ENCODE measurements at places on chromosomes 11 and 22.
A peak's percentile ranks its signal among the peaks of the same experiment; 100 is the strongest.

- no peak for DNase-seq
Measured at GRCh38 chr11:18726040-18726439, at the start of gene IGSF22. IGSF22 (minus strand) TSS chr11:18726188; CDS start chr11:18724236, 1,952 bp downstream.

DNA sequence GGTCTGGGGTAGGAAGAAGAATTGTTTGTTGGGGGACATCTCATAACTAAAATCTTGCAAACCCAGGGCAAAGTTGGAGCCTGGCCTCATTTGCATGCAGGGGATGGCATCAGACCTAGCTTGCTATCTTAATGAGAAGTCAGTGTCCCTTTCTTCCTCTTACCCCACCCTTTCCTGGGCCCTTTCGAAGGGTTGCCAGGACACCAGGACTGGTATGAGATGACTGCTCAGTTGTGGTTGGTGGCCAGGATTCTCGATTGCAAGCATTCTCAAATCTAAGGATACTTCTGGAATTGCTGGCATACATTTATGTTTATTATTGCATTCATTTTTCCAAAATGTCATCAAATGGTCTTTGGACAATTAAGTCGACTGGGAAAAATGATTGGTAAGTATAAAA, 131.0 kb downstream of the SLC1A2 start:
- DNase-seq: no peak

- no peak for DNase-seq
Measured at GRCh38 chr22:25966448-25966913, 202.8 kb upstream of the SEZ6L start.

DNA sequence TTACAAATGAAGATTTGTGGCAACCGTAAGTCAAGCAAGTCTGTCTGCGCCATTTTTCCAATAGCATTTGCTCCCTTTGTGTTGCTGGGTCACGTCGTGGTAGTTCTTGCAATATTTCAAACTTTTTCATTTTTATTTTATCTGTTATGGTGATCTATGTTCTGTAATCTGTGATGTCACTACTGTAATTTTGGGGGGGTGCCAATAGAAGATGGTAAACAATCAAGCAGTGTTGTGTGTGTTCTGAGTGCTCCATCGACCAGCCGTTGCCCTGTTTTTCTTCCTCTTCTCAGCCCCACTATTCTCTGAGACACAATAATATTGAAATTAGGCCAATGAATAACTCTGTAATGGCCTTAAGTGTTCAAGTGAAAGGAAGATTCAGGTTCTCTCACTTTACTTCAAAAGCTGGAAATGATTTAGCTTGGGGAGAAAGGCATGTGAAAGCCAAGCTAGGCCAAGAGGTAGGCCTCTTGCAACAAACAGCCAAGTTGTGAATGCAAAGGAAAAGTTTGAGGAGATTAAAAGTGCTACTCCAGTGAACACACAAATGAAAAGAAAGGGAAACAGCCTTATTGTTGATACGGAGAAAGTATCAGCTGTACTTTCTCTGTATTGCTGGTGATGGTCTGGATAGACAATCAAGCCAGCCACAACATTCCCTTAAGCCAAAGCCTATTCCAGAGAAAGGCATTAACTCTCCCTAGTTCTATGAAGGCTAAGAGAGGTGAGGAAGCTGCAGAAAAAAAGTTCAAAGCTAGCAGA, 7.5 kb downstream of the ZC3H12C start:
- DNase-seq: no peak

DNA sequence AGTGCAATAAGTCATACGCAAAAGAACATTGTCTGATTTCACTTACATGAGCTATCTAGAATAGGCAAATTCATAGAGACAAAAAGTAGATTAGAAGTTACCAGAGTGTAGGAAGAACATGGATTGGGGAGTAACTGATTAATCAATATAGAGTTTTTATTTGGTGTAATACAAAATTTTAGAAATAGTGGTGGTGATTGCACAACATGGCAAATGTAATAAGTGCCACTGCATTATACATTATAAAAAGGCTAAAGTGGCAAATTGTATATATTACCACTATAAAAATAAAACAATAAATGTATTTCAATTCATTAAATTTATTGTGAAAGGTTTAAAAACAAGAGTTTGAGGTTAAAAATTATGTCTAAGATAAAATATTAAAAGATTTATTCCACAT, 8.7 kb upstream of the OR51B4 start:
- no peak for DNase-seq

DNA sequence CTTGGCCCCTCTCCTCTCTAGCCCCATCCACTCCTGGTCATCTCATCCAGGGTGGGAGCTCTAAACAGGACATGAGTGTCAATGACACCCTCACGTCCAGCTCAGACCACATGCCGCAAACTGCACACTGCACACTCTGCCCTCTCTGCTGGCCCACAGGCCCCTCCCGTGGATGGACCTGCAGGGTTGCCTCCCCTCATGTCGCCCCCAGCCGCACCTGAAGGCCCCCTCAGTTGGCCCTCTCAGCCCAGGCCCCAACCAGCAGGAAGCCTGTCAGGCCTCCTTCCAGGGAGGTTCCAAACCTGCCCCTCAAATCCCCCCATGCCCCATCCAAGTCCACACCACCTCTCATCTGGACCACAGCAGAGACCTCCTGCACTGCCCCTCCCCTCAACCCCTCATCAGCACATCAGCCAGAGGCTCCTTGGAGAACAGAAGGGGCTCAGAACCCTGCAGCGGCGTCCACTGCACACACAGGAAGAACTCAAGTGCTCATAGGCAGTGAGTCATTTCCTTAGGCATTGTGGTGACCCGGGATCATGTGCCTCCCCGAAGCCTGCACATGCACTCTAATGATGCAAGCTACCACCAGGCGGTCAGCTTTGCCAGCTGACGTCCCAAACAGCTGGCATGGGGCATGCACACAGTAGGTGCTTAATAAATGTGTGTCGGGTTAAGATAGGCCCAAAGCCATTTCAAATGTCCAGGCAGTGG, 12.9 kb upstream of the CDKN1C start:
- DNase-seq: no peak

- no peak for DNase-seq
Measured at GRCh38 chr22:25091458-25091857, 108.2 kb upstream of the CRYBB3 start.

DNA sequence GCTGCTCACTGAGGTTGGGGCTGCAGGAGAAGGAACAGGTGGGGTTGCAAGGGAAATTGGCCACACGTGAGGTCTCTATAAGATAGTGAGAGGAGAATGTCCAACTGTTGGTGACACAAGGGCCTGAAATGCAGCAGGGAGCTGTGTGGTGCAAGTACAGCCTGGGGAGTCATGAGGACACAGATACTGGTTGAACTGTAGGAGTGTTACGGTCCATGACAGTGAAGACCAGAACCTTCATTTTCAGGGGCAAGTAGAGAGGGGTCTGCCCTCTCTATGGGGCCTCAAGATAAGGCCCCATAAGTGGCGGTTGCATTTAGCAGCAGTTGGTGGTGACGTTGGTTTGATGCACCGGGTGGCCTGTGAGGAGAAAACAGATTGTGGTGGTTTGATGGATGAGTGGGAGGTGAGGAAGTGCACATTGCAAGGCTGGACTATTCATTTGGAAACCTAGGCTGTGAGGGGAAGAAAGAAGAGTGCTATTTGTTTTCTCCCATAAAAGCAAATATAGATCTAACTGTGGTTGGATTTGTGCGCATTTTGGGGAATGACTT, 39.4 kb downstream of the MICAL2 start:
- DNase-seq: no peak

DNA sequence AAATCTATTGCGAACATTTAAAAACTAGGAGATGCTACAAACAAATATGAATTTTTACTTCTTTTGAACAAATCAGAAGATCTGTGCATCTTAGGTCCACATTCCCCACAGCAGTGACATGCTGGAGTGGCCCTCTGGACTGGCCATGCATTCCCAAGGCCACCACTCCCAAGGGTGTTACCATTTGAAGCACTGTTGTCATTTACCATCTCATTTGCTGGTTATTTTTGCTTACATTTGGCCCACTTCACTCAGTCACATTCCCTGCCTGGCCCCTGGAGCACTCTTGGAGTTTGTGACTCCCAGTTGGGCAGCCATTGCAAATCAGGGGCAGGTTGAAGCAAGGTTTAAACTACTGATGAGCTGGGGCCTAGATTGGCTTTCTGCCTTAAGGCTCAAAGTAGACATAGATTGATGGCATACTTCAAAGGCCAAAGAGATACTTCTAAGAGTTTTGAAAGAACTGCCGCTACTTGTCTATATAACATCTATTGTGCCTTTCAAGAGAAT, 8.5 kb upstream of the ZNRF3 start:
- DNase-seq: no peak

DNA sequence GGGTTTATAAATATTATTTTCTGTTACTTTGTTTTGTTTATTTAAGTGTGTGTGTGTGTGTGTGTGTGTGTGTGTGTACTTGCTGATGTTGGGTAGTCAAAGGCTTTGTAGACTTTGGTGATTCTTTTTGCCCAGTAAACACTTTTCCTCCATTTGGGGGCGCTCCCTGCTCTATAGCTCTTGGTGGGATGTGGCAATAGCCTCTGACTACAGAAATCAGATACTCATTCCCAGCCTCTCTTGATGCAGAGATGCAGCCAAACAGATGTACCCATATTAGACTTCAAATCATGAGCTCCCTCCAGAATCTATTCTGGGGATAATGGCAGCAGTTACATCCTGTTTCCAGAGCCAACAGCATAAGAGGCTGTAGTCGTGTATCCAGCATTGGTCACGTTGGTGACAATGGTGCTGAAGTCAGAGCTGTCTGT, 33.4 kb upstream of the APOL5 start:
- peak; percentile 0 for DNase-seq

GRCh38 chr11:12944889-12945288, 64.2 kb upstream of the RASSF10 start:
- DNase-seq: no peak

DNA sequence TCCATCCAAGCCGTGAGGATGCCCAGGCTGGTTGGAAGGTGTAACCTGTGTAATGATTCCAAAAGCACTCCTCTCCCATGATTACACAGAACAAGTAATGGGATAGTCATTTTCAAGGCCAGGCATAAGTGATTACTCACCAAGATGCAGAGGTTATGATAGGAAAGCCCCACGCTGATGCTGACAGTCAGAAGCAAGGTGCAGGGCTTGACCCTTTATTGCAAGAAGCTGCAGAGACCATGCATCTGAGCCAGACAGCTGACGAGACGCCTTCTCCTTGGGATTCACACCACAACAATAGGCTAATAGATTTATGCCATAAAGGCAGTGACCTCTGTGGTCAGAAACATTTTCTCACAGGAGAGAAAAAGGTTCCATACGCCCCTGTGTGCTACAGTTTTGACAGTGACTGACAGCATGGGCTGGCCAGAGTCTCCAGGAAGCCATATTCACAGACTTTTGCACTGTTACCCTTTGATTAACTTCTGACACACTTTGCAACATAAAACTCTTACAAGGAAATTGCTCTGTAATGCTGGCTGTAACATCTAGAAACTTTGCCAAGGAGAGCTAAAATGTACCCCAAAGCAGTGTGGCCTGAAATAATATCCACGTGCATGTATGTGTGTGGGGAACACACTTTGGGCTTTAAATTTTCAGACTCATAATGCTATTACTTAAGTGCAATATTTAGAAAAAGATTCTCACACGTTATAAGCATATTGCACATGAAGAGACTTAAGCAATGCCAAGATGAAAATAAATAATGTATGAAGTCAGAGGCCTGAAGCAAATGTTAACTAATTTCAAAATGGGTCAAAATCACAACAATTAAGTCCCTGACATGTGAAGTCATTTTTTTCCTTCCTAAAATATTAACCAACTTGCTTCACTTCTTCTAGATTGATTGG, 1079.0 kb upstream of the TENM4 start:
- DNase-seq: no peak

DNA sequence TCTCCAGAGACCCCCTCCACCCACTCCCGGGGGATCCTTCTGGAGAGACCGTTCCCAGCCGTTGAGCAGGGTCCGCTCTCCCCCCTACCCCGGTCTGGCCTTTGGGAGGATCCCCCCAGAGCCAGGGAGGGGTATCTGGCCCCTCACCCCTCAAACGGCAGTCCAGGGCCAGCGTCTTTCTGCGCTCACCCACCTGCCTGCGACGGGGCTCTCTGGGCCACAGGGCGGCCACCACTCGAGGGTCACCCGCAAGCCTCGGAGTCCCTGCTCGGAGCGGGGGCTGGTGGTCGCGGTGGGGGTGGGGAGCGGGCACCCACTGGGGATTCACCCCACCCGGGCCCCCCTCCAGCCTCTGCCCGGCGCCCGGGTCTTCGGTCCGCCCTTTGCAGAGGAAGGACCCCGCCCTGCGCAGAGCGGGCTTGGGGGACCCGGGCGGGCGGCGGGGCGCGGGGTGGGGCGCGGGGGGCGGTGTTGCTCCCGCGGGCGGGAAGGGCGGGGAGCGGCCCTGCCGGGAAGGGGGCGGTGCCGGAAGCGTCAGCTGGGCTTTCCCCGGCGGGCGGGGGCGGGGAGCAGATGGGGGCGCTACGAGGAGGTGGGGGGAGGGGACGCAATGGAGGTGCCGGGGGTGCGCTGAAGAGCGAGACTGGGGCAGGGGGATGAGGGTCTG, 16.6 kb downstream of the CRELD2 start:
- DNase-seq: peak; percentile 36

DNA sequence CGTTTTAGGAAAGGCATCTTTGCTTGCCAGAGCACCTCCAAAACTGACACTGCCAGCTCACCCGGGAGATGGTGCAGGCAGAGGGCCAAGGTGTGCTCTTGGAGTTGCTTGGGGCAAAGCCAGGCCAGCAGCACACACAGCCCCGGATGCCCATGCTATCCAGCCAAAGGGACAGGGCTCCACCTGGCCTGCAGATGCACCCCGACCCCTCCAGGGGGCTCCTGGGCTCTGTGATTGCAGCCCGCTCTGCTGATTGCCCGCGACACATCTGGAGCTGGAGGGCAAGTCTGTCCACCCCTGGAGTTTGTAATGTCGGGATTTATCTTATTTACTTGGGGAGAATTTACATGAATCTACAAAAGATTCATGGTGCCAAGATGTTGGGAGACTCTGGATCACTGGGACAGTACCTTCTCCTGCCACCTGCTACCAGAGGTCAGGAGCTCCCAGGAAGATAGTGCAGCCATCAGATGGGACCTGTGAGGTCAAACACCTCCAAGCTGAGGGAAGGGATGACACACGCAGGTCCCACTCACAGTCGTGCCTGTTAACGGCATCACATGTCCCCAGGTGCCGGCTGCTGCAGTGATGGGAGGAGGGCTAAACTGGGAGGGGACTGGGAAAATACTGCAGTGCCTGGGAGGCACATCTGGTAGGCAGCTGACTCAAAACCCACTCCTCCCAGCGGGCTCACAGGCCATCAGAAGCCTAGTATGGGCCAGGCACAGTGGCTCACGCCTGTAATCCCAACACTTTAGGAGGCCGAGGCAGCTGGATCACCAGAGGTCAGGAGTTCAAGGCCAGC, 17.2 kb downstream of the CBX7 start:
- DNase-seq: no peak
